Erythroblast (primary cell): ENCODE measurements at places on chromosomes 5 and 9.

DNA sequence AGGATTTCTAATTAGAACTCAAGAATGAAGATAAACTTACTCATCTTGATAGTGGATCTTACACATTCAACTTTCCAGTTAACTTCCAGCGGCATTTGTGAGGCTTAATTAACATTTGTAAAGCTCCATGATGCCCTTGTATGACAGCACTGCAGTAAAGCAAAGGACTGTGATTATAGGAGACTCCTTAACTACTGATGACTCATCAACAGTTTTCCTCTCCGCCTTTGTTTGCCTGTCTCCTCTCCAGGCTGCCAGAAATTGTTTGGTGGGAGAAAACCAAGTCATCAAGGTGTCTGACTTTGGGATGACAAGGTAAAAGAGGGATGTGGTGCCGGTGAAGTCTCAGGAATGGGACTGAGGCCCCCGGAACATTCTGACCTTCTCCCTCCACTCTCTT, 20.4 kb upstream of the CYFIP2 start:
- DNase-seq: peak; percentile 54

DNA sequence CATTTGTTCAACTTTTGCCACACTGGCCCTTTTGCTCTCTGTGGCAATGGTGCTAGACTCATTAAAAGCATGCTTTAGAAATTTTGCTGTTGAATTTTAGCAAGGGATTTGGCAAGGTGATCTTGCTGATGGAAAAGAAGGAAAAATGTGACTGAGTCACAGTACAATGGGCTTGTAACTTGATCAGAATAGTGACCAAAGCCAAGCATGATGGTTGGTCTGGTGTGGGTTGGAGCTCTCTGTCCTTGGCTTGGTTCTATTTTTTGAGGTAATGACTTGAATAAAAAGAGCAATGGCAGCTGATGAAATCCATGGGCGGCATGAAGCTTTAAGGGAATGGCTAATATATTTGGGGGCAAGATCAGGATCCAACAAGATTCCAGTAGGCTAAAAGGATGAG, 114.4 kb upstream of the ZNF366 start:
- no peak for DNase-seq

- DNase-seq: no peak
These were observed 160.8 kb upstream of the KLF4 start for GRCh38 chr9:107650321-107650720.

GRCh38 chr9:114278356-114278755, 44.5 kb upstream of the ORM1 start:
- no peak for DNase-seq

DNA sequence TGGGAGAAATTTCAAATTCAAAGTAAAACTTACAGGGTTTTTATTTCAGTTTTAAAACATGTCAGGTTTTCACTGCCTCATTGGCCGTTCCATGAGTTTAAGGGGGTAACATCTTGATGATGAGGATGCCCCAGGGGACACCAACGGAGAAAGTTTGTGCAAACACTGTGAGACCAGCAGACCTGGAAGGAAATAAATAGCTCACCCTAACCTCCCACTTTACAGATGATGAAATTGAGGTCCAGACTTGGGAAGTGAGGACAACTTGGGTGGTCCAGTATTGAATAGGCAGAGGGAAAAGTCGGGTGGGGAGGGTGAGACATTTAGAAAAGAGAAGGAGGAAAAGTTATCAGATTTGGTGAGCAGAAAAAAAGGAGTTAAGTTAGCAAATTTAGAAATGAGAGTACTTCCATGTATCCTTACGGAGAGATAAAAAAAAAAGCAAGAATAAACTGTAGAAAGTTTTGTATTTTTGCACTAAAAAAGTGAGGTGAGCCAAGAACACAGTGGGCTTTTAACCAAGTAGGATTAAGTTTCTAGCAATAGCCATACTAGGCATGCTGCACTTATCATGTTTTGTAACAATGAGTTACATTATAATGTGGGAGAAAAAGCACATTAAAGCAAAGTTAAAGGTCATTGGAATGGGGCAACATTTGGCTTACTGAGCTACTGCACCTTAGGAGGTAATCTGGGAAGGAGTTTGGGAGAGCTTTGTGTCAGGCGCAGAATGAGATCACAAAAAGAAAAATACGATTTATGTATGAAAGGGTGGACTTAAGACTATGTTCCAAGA, 125.1 kb downstream of the GAS1 start:
- no peak for DNase-seq

DNA sequence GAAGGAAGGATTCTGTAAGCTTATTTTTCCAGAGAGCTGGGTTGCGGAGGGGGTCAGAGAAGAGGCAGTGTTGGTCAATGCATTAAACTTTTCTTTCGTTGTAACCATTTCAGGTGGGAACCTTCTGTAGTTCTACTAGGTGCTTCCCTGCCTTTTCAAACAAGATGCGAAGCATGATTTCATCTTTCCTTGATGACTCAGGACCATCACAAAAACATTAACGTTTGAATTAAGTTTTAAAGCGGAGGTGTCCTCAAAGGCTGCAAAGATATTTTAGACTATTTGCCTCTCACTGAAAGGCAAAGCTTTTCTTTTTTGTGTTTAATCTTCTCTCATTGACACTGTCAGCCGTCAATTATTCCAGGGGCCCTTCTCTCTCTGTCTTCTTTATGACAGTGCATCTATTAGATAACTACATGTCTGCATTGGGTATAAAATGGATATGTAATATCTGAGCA, 26.3 kb upstream of the FAT2 start:
- DNase-seq: no peak

DNA sequence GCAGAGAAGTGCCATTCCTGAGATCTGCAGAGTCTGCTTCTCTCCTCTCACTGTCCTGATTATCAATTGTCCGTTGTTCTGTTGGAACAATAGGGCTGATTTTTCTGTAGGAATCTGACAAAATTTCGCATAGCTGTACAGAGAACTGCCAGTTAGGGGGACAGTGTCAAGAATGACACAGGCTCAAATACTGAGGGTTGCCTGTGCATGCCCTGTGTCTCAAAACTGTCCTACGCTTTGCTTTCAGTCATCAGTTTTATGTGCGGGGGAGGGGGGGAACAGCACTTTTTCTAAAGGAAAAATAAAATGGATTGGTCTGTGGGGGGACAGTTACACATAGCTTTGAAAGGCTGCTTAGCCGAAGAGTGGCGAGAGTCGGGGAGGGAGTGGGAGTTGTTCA, 248.6 kb downstream of the PDZD2 start:
- DNase-seq: no peak

- DNase-seq: no peak
These were observed 92.6 kb downstream of the CWC27 start for GRCh38 chr5:64861281-64861680.

GRCh38 chr5:8598996-8599395, 730.0 kb downstream of the MTRR start:
- DNase-seq: no peak

- peak; percentile 66 for DNase-seq
These were observed 98.6 kb downstream of the FBXW11 start for GRCh38 chr5:171907725-171908343.

DNA sequence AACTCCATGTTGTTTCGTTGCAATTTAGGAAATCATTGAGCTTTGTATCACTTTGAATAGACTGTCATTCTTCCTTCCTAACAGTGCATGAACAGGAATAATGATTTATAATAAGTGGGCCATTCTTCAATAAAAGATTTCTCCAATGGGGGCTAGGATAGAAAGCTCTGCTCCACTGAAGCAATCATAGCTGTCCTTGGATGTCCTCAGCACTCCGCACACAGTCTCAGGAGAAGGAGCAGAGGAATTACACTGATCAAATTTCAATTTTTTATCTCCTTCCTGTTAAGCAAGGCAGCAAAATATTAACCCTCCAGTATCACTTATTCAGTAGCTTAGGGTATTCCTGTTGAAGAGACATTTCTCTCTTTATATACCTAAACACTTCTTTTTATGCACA, 532.7 kb upstream of the ST8SIA4 start:
- no peak for DNase-seq

- DNase-seq: no peak
These were observed 47.3 kb downstream of the CD180 start for GRCh38 chr5:67149057-67149950.

- DNase-seq: no peak
These were observed 239.9 kb upstream of the TNC start for GRCh38 chr9:115357821-115358220.

DNA sequence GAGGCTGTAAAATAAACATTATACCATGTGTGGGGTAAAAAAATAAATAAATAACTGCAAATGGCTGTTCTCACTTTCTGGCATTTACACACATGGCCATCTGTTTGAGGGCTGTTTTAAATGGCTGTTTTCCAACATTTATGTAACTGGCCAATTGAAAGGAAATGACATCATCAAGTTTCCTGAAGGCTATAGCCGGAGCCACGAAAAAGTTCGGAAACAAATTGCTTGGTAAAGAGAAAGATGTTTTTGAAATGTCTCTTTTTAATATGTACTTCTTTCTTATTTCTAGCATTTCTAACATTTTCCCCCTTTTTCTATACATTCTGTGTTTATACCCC, 95.4 kb upstream of the DAB2 start:
- no peak for DNase-seq

DNA sequence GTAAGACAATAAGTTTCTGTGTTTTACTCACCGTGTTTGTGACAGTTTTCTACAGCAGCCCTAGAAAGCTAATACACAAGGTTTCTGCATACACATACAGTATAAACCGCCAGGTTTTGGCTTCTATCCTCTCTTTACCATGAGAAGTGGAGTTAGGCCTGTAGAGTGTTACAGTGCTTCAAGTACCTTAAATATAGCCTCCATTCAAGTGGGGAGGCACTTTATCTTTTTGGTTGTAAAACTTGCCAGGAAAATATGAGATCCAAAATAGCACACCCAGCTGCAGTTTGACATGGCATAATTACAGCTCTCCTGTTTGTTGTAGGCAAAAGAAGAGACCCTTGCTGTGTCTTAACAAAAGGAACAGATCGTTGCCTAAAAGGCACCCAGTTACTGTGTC, 90.3 kb upstream of the PTPN3 start:
- DNase-seq: no peak

GRCh38 chr9:28264368-28264767, 691.1 kb upstream of the C9orf72 start:
- no peak for DNase-seq

DNA sequence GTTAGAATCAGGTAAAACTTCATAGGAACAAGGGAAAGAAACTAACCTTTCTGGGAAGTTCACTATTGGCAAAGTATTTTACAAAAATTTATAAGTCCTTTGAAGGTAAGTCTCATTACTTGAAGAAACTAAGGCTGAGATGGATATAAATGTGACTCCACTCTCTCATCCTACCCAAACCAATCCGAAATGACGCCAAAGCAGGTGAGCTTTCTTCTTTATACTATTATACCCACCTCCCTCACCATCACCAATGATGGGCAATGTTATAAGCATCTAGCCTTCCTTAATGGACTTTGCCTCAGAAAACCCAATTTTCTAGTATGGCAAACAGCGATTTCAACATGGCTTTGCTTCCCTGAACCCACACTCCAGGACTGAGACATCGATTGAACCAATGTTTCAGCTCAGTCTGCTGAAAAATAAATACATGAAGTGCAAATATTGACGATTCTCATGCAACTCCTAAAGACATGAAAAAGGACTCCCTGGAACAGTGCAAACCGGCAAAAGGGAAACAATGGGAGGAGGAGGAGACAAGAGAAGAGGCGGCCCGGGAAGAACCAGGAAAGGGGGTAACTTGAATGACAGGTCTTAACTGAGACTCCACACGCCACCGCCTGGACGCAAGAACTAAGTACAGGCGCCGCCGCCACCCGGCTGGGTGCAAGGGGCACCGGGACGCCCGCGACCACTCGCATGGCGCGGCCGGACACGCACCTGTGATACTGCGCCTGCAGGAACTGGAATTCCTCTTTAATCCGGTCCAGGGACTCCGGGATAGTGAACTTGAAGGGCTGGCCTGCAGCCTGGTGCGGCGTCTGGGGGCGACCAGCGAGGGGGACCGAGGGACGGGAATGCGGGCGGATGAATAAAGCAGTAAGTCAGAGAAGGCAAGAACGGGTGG, 2.5 kb downstream of the TLE1 start:
- DNase-seq: peak; percentile 79

GRCh38 chr9:122213589-122214413, 15.0 kb downstream of the LHX6 start:
- peak; percentile 78 for DNase-seq

DNA sequence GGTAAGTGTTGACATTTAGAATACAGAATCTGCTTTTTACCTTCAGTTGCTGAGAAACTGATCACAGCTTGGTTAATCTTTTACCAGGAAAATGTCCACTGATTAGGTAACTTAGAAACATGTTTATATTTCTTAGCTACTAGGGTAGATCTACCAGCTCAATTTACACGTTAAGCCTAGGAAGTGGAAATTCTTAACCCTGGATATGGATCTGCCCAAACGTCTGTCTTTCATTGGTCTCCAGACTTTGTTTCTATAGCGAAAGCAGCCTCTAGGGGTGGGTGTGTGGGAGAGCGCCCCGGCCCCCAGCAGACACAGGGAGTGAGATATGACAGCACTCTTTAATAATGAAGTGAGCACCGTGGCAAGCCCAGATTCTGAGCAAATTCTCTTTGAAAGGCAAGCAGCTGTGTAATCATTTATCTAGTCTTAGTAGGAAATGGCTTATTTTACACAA, 141.6 kb upstream of the ZNF608 start:
- no peak for DNase-seq

DNA sequence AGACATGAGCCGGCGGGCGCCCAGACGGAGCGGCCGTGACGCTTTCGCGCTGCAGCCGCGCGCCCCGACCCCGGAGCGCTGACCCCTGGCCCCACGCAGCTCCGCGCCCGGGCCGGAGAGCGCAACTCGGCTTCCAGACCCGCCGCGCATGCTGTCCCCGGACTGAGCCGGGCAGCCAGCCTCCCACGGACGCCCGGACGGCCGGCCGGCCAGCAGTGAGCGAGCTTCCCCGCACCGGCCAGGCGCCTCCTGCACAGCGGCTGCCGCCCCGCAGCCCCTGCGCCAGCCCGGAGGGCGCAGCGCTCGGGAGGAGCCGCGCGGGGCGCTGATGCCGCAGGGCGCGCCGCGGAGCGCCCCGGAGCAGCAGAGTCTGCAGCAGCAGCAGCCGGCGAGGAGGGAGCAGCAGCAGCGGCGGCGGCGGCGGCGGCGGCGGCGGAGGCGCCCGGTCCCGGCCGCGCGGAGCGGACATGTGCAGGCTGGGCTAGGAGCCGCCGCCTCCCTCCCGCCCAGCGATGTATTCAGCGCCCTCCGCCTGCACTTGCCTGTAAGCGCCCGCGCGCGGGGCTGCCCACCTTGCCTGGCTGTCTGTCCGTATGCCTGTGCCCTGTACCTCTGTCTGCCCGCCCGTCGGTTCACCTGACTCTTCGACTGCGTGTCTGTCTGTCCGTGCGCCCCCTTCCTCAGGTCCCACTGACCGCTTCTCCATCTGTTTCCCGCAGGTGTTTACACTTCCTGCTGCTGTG, 412 bp downstream of the FGF18 start:
- DNase-seq: peak; percentile 45

DNA sequence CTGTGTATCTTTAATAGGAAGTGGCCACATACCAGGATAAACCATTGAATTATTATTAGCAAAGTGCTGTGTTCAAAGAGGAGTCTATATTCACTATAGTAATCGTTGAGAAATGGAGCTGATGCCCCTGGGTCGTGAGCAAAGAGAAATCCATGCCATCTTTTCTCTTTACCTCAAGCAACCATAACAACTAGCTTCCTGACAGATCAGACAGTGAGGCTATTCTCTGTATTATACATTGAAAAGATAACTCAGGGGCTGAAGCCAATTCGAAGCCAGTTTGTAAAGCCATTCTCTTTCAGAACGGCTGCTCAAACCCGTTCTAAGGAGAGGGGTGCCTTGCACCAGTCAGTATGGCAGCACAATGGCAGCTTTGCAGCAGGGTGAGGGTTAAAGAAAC, 680.6 kb downstream of the SEMA5A start:
- no peak for DNase-seq
